D341Med (cell line): ENCODE measurements at places on chromosomes 7 and 10.

GRCh38 chr7:119935418-119936025 lies 337.5 kb upstream of the KCND2 start:
- no peak for DNase-seq

DNA sequence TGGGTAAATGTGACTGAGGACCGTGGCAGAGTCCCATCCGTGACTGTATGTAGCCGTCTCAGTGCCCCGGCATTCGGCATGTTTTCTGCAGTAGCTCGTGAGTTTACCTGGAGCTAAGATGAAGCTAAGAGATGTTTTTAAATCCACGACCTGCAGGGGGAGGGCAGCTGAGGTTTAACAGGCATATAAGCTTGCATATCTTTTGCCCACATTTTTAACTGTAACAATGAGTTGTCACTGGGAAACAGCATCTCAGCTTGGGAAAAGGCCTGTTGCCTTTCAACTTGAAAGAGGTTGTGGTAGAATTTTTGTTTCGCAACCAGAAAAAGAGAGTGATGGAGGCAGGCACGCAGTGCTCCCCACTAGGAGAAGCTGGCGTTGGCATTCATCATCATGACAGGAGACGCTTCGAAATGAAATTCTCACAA lies 77.7 kb downstream of the CELF2 start:
- DNase-seq: no peak

GRCh38 chr7:94289071-94289470 lies 105.6 kb upstream of the COL1A2 start:
- DNase-seq: peak; percentile 73

DNA sequence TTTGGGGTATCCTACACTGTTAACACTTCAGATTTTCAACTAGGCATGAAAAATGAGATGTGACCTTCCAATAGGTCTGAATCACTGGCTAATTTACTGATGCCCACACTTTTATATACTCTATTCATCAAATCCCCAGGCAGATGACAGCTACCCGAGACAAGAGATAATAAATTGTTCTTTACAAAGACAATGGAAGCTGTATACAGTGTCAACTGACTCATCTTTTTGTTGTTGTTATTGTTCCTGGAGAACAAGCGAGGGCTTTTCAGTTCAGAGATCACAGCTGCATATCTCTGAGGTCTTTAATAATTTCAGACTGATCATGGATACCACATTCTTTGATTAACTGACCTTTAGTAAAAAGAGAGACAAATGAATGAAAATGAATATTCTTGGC lies 228.9 kb downstream of the SDHAF3 start:
- no peak for DNase-seq

GRCh38 chr10:126842836-126843235 lies 62.4 kb upstream of the DOCK1 start:
- no peak for DNase-seq

DNA sequence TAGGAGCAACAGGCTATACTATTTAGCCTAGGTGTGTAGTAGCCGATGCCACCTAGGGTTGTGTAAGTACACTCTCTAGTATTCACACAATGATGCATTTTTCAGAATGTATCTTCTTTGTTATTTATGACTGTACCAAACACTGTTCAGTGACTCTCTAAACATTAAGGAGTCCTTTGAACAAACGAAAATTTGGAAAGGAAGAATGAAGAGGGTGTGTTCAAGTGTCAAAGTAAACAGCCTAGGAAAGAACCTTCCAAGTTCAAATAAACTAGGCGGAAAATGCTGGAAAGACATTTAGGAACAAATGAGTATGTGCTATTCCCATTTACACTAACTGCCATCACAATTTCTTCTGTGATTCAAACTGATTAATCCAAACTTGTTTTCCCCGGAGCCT lies 142.4 kb downstream of the CHCHD3 start:
- DNase-seq: no peak

DNA sequence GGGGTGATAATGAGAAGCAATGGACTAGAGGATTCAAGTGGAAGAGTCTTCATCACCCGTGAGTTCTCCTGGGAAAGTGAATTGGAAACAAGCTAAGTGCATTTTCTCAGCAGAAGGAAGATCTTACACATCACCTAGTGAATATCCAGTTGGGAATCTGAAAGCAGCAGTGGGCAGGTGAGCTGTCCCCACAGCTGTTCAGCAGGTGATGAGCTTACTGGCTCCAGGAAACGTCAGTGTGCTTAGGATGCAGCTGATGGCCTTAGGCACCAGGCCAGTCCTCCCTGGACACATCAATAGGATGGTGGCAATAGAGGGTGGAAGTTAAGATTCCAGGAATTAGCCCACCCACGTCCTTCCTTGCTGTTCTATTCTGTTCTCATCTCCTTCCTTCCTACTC lies 66.7 kb downstream of the NOD1 start:
- DNase-seq: no peak

DNA sequence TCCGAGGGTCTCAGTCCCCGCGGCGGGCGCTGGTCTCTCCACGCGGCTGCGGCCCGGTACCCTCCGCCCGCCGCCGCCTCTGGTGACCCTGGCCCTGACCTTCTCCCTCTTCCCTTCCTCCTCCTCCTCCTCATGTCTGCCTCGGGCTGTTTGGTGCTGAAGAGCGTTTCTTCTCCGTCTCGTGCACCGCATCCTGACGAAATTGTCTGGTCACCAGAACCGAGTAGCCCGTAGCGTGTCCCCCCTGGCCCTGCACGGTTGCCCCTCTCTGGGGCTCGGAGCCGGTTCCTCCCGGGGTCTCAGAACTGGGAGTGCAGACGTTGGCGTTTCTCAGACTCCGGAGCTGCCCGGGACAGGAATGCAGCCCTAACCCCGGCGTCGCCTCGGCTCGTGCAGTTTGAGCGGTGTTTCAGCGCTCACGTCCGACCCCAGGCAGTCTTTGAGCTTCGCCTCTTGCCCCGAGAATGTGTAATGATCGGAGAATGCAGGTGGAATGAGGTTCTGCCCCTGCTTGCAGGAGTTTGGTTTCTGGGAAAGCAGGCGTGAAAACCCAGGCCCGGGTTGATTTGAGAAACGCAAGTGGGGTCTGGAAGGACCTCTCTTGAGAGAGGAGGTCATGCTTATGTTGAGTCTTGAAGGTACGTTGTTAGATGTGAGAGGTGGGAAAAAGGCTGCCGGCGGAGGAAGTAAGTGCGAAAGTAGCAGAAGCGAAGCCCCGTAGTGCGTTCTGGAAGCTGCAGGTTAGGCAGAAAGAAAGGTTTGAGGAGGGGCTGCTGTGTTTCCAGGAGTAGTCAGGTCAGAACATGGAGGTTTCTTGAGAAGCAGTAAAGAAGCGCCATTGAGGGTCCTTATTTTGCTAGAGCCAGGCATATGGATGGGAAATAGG lies 743 bp downstream of the RBM17 start:
- no peak for DNase-seq

- no peak for DNase-seq
Measured at GRCh38 chr7:69633122-69633831, 35.0 kb downstream of the AUTS2 start.

GRCh38 chr7:40760987-40761386 lies 626.2 kb downstream of the SUGCT start:
- no peak for DNase-seq

DNA sequence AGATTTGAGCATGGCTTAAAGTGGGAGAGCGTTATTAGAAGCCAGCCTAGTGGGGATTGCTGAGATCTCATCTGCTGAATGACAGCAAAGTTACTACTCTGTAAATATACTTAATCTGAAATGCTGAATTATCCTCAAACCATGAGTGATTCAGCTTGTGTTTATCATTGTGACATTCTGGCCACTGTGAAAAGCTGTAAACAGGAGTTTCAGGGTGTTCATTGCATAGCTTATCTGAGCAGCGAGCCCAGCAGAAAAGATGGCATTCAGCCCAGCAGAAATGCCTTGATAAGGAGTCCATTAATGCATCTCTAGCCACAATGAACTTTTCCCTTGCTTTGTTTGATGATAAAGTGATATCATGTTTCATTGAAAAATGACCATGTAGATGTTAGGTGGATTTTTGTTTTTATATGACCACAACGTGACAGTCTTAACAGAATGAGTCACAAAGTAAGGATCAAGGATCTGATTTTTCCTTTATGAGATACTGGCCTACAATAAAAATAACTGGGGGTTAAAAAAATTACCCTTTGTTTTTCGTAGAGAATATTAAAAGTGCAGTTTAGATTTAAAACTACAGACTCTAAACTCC lies 7.8 kb downstream of the TES start:
- no peak for DNase-seq

GRCh38 chr7:44323381-44324203 lies 1.8 kb downstream of the CAMK2B start:
- no peak for DNase-seq

DNA sequence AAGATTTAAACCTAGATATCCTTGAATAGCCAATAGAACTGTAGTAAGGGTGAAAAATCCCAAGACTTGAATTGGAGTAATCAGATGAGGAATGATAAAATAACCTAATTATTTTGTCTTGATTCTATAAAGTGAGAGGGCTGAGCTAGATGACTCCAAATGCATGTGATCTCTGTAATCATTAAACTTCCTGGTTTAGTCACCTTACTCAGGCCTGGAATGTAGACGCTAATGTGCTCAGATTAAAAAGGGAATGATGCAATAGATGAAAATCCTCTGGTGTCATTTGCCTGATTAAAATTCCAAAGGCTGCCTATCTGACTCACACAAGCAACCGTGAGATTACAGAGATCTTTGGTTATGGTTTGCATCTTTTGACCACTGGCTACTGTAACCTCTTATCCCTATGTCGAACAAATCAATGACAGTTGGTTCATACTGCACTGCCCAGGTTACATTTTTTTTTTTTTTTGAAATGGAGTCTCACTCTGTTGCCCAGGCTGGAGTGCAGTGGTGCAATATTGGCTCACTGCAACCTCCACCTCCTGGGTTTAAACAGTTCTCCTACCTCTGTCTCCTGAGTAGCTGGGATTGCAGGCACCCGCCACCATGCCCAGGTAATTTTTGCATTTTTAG lies 2.9 kb upstream of the HKDC1 start:
- peak; percentile 43 for DNase-seq

GRCh38 chr10:5293691-5294550 lies 70.8 kb upstream of the UCN3 start:
- no peak for DNase-seq

GRCh38 chr10:13994932-13995331 lies 335.8 kb downstream of the FRMD4A start:
- DNase-seq: no peak

DNA sequence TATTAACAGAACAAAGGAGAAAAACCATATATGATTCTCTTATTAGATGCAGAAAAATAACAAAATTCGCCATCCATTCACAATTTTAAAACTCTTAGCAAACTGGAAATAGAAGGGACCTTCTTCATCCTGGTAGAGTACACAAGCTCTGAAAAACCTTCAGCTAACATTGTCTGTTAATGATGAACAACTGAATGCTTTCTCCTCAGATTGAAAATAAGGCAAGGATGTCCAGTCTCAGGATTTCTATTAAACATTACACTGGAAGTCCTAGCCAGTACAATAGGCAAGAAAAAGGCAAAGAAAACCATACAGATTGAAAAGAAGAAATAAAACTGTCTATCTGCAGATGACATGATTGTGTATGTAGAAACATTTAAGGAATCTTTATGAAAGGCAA lies 16.0 kb upstream of the CCNY start:
- no peak for DNase-seq

GRCh38 chr7:132438926-132439325 lies 137.3 kb downstream of the PLXNA4 start:
- no peak for DNase-seq

DNA sequence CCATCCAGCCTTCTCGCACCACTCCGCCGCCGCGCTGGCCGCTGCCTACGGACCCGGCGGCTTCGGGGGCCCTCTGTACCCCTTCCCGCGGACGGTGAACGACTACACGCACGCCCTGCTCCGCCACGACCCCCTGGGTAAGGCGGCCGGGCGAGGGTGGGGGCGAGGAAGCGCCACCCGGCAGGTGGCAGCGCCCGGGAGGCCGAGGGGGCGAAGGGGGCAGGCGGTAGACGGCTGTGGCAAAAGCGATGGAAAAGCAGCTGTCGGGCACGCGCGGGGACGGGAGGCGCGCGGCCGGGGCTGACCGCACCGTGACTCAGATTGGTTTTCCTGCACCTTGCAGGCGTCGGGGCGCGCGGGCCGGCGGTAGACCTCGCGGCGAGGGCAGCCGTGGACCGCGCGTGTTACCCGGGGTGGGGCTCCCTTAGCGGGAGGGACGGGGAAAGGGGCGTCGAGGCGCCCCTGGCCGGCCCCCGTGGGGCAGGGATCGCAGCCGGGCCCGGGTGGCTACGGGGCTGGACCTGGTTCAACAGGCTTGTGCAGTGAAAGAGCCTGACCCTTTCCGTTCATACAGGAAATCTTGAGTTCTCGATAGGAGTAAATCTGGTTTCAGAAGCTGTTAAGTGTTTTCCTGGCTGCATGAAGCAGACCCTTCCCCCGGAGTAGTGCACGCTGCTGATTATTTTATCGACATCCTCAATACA lies 608 bp downstream of the HHEX start:
- no peak for DNase-seq

DNA sequence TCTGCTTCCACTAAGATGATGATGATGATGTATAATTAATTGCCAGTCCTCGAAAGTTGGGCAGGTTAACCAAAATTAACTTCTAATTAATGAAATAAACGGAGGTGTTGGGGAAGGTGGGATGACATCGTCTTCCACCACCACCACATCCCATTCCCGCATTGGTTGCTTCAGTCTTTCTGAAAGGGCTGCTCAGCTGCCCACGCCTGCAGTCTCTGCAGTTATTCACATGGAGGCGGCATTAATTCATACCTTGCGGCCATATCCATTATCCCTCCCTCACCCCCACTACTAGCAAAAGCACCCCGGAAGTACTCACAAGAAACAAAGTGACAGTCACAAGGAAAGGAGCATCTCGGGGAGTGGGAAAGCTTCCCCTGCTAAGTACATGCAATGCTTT lies 387.9 kb downstream of the DPP6 start:
- no peak for DNase-seq

DNA sequence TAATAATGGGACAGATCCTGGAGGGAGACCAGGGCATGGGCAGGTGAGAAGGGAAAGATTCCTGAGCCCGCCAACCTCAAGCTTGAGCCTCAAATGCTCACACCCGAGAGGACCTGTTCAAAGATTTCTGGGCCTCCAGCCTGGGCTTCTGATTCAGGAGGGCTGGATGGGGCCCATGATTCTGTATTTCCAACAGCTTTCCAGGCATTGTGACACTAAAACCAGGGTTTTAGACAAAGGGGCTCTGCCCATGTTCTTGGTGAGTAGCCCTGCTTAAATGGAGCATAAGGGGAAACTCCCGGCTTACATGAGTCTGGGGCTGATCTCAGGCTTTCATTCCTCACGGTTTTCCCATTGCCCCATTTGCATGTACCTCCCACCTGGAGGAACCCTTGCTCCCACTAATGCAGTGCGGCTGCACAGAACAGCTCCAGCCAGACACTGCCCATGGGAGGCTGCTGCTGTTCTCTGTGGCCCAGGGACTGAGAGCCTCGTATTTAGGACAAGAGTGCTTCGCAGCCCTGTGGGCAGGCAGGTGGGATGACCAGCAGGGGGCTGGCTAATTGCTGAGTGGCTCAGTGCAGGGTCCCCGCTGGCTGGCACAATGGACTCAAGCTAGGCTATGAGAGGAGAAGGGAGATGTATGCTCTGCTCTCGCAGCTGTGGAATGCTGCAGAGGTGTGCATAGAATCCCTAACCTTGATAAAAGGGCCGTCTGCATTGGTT lies 135.3 kb upstream of the COBL start:
- DNase-seq: no peak
